ENCODE measurements at places on chromosomes 11 and 22. TPM values are rescaled to one million over a fixed set of nuclear protein-coding genes. Genes with fewer than 3 reads are reported as not detected.

Gene HEPN1
- not detected for total RNA-seq

Gene ZNF214
- total RNA-seq = 1.8 TPM

Gene HIKESHI
- 69.9 TPM for total RNA-seq

Gene C11orf91
- total RNA-seq = not detected

Gene CLP1
- total RNA-seq = 27.7 TPM

Gene MAJIN
- not detected for total RNA-seq

Gene TAF6L
- total RNA-seq = 27.4 TPM

Gene TRIM49D2
- total RNA-seq = not detected

Gene MOV10L1
- not detected for total RNA-seq
